ENCODE measurements at places on chromosomes 3 and 15. TPM values are rescaled to one million over a fixed set of nuclear protein-coding genes. Genes with fewer than 3 reads are reported as not detected.

Gene TEX55
- total RNA-seq: not detected

Gene CHRM5
- not detected for total RNA-seq

Gene PRSS50
- total RNA-seq: not detected

Gene ZPLD1
- 0.05 TPM for total RNA-seq

Gene NRROS
- not detected for total RNA-seq

Gene CLEC3B
- total RNA-seq: not detected

Gene CCNB2
- 98.5 TPM for total RNA-seq

Gene C3orf22
- total RNA-seq: not detected

Gene ZNF860
- total RNA-seq: 0.90 TPM

Gene ESYT3
- total RNA-seq: 0.54 TPM

Gene DLL4
- 1.2 TPM for total RNA-seq

Gene TRANK1
- 1.4 TPM for total RNA-seq

Gene OXTR
- total RNA-seq: 9.2 TPM

Gene ABCC5
- 15.3 TPM for total RNA-seq

Gene RAB11A
- 374 TPM for total RNA-seq

Gene ARL14
- total RNA-seq: 0.93 TPM

Gene IGSF11
- 4.4 TPM for total RNA-seq

Gene CFAP100
- total RNA-seq: not detected

Gene RASSF1
- total RNA-seq: 13.9 TPM

Gene ST6GAL1
- 4.3 TPM for total RNA-seq

Gene STRC
- total RNA-seq: 0.19 TPM

Gene SEC62
- 188 TPM for total RNA-seq

Gene LEKR1
- total RNA-seq: 1.0 TPM

Gene MOBP
- not detected for total RNA-seq

Gene ACAP2
- 9.1 TPM for total RNA-seq
